Esophagus mucosa (tissue), 1 donor: ENCODE measurements at places on chromosomes 6 and 20. TPM values are rescaled to one million over a fixed set of nuclear protein-coding genes. Genes with fewer than 3 reads are reported as not detected.
A peak's percentile ranks its signal among the peaks of the same experiment; 100 is the strongest.

GRCh38 chr6:136066005-136066404 is 184.1 kb downstream of the MTFR2 start:
- peak; percentile 85 for ATAC-seq

GRCh38 chr6:2542858-2543218 is 207.9 kb downstream of the MYLK4 start:
- ATAC-seq: peak; percentile 65

DNA sequence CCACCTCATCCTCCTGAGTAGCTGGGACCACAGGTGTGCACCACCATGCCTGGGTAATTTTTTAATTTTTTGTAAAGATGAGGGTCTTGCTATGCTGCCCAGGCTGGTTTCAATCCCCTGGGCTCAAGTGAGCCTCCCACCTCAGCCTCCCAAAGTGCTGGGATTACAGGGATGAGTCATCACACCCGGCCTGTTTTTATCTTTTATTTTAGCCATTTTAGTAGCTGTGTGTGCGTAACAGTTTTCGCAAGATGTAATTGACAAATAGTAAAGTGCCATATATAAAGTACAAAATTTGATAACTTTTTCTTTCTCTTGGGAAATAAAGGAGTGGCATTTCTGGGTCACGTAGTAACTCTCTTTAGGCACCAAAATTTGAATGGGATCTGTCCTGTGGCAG is 21.4 kb downstream of the SNAI1 start:
- ATAC-seq: no peak

DNA sequence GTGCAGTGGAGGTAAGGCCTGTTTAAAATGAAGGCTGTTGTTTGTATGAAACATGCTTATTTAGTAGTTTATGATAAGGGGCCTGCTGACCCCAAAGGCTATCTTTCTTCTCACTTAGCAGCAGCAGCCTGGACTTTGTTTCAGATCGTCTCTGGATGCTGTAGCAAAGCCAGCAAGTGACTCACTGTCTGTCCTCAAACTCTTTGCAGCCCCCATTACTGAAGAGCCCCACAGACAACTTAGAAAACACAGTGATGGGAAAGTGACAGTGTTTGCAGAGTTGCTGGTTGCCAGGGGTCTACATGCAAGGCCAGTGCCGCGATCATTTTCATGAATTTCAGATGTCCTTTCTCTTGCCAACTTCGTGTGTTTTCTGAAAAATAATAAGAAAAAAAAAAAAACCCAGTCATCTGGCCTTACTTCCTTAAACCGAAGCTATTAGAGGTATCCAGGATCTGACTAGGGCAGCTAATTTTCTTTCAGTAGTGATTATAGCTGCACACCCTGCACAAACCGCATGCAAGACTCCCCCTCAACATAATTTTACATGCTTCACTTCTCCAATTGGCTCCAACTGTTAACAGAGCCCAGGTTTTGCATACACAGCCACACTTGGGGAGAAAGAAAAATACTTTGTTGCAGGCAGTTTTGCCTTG is 11.6 kb upstream of the F13A1 start:
- ATAC-seq: peak; percentile 36

- no peak for ATAC-seq
Observed at GRCh38 chr6:96787846-96788580, 49.3 kb downstream of the GPR63 start.

- ATAC-seq: peak; percentile 3
Observed at GRCh38 chr6:166626177-166627032, 646 bp downstream of the RPS6KA2 start.

GRCh38 chr20:33826270-33826897 is 15.2 kb downstream of the CHMP4B start:
- peak; percentile 25 for ATAC-seq

GRCh38 chr20:11686820-11687543 is 230.7 kb upstream of the BTBD3 start:
- ATAC-seq: no peak

DNA sequence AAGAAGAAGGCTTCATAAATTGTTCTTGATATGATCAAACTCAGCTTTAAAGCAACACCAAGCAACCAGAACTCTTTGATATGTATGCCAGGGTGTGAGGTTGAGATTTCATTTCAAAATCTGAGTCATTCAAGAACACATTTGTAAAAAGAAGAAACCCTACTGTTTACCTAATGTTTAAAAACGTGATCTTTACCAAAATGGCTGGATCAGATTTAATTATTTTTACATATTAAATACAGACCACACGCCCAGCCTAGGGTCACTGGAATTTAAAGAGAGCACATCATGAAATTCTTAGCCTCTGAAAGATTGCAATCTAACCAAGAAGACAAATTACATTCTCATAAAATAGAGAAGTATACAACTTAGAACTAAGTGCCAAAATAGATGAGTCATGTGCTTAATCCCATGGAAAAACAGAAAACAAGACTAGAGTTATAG is 206.8 kb upstream of the SMLR1 start:
- no peak for ATAC-seq

- peak; percentile 79 for ATAC-seq
Observed at GRCh38 chr6:72553531-72554511, 68.0 kb upstream of the KCNQ5 start.

- ATAC-seq: peak; percentile 81
Observed at GRCh38 chr6:2196079-2196679, 49.2 kb downstream of the GMDS start.

DNA sequence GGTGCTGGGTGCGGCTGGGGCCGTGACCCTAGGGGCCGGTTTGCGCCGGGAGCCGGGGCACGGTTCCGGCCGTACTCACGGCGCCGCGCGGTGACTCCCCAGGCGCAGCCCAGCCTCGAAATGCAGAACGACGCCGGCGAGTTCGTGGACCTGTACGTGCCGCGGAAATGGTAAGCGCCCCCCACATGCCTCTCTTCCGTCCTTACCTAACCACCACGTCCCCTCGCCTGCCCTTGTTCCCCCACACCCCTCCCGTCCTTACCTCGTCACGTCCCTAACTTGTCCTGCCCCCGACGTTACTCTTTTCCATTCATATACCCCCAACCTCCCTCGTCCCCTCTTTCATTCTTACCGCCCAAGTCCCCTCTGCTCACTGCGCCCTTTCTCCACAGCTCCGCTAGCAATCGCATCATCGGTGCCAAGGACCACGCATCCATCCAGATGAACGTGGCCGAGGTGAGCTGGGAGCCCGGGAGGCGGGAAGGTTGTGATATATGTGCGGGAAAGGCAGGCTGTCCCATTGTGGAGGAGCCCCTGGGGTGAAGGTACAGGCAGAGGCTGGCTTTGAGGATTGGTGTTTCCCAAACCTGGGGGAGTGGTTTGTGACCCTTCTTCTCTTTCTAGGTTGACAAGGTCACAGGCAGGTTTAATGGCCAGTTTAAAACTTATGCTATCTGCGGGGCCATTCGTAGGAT is 463 bp downstream of the RPS21 start:
- ATAC-seq: no peak

GRCh38 chr6:160899671-160900430 is 91.7 kb upstream of the MAP3K4 start:
- no peak for ATAC-seq

GRCh38 chr20:18992418-18992817 is 178.8 kb downstream of the SCP2D1 start:
- no peak for ATAC-seq

- no peak for ATAC-seq
Observed at GRCh38 chr6:147752689-147753403, 244.4 kb downstream of the SAMD5 start.

- ATAC-seq: peak; percentile 46
Observed at GRCh38 chr6:1770968-1771723, 161.4 kb downstream of the FOXC1 start.

DNA sequence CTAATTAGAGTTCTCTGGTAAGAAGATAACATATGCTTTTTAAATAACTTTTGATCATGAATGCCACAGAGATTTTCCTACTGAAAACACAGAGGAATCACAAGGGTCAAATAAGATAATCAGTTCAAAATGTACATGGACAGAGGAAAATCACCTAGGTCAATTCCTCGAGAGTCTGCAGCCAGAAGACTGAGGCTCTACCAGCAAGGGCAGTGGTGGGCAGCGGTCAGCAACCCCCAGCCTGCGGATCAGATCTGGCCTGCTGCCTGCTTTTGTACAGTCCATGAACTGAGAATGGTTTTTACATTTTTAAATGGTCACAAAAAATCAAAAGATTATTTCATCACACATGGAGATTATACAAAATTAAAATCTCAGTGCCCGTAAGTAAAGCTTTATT is 79.0 kb downstream of the FYN start:
- no peak for ATAC-seq

DNA sequence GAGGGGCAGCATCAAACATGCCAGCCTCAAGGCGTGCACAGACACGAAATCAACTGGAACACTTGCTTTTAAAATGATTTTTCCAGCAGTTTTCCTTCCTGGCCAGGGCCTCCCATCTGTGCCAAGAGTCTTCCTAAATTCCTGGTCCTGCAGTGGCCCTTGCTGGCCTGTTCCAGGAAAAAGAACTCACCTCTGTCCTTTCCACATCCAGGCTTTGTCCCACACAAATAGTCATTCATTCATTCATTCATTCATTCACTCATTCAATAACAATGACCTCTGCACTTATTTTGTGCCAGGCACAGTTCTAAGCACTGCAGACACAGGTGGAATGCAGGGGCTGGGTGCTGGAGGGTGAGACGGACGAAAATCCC is 89.0 kb upstream of the CCDC167 start:
- no peak for ATAC-seq

DNA sequence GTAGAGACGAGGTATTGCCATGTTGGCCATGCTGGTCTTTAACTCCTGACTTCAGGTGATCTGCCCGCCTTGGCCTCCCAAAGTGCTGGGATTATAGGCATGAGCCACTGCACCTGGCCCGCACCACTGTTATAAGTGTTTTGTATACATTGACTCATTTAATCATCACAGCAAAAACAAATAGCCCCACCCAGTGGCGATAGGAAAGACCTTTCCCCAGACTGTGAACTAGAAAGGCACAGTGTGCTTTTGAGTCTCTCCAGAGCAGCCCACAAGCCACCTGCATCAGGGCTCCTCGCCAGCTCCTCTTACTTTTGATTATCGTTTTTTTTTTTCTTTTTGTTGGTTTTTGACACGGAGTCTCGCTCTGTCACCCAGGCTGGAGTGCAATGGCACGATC is 27.9 kb upstream of the ZFP64 start:
- no peak for ATAC-seq

GRCh38 chr6:73631849-73632248 is 21.9 kb downstream of the SLC17A5 start:
- peak; percentile 64 for ATAC-seq

GRCh38 chr6:36839749-36840431 is 646 bp upstream of the CPNE5 start:
- peak; percentile 33 for ATAC-seq

DNA sequence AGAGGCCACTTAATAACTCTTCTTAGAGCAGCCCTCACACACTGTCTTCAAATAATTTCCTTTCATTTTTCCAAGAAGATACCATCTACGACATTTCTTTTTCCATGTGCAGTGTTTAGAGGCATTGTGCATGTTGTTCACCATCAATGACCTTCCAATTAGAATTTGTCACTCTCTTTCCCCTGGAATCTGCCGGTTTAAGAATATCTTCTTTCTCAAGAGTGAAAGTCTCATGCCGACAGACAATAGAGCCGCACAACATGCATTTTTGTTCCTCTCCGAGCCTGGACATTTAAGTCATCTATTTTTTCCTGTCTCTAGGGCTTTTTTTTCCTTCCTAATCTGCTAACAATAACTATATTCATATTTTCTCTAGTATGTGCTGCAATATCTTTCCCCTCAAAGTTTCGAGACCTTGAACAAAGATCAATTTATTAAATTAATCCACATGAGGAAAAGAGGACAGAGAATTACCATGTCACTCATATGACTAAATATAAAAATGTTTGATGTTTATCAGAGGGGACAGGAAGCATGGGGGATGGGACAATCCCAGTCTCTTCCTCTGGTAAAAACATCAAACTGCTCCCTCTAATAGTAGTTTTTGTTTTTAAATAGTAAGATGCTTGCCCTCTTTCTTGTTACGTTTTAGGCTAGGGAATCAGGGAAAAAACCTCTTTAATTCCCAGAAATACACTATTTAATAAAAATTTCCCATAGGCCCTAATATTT is 893.4 kb downstream of the C6orf118 start:
- no peak for ATAC-seq

- no peak for ATAC-seq
Observed at GRCh38 chr20:59810449-59811187, 122.8 kb downstream of the SYCP2 start.

DNA sequence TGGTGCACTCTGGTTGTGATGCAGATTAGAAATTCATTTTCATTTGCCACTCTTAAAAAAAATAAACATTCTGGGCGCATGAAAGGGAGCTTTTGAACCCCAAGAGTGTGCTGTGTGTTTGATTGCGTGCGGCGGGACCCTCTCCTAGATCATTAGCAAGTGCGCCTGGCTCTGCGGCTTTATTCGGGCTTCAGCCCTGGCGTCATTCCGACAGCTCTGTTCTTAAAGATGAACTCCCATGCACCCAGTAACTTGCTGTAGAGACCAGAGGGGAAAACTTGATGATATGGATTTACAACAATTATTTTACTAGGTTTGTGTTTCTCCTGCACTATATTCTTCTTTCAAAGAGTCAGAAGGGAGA is 48.9 kb upstream of the ARMC2 start:
- no peak for ATAC-seq

DNA sequence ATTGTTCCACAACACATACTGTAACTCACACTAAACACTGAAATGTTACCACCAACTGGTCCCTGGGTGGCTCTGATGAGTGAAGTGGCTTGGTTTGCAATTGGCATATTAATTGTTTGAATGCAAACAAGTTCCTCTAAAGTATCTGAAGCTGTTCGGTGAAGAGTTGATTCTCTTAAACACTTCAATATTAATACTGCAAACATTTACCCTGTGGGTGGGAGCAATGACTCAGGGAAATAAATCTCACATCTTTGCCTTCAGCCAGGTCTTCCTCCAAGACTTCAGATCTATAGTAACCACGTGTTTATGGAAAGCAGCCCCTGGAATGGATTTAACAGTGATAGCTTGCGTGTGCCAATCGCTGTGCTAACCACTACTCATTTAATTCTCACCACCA is 176.0 kb downstream of the MAFB start:
- ATAC-seq: no peak

DNA sequence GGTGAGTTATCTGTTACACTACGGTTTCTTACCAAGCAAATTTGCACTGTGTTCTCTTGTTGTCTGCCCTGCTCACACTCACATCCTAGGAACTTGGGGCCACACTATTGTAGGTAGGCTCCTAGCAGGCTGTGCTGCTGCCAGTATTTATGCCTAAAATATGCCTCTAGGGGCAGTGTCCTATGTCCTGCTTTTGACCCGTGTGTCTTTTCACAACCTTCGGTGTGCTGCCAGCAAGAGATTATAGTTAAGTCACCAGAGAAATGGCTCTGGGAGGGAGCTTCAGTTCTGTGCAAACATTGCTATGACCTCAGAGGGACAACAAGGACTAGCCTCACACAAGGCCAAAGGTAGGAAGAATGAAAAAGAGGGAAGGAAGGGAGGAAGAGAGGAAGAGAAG is 8.9 kb upstream of the TAAR5 start:
- ATAC-seq: peak; percentile 73

The SYS1 gene
- total RNA-seq: 13.7 TPM

The C20orf144 gene
- total RNA-seq: not detected

The BPIFB1 gene
- total RNA-seq: 8.3 TPM

The SEL1L2 gene
- total RNA-seq: not detected

The MAFB gene
- 55.9 TPM for total RNA-seq

The OR2B6 gene
- total RNA-seq: not detected

The GCNT2 gene
- 8.1 TPM for total RNA-seq

The C6orf141 gene
- total RNA-seq: 9.3 TPM

The EEF1A2 gene
- total RNA-seq: 0.76 TPM

The BNIP5 gene
- total RNA-seq: not detected

The TEAD3 gene
- total RNA-seq: 21.7 TPM

The SRSF12 gene
- 0.44 TPM for total RNA-seq

The TMC2 gene
- total RNA-seq: not detected

The CRISP3 gene
- total RNA-seq: 8.1 TPM

The TDRD6 gene
- 0.08 TPM for total RNA-seq

The MRPL18 gene
- 53.9 TPM for total RNA-seq
